Progenitor cell of endocrine pancreas (in vitro differentiated cells): ENCODE measurements at places on chromosomes 7 and 10. TPM values are rescaled to one million over a fixed set of nuclear protein-coding genes. Genes with fewer than 3 reads are reported as not detected.

TRIM50 gene
- total RNA-seq = 10.9 and 11.2 TPM in 2 replicates

NUTM2B gene
- total RNA-seq = 1.4 and 1.9 TPM in 2 replicates

GRCh38 chr10:48382982-48383381 is 76.5 kb downstream of the MAPK8 start:
- H3K4me1 ChIP-seq = peaks cover 11% of the 10 kb centered on the region
- no peak overlapping the region for H3K27ac ChIP-seq

DNA sequence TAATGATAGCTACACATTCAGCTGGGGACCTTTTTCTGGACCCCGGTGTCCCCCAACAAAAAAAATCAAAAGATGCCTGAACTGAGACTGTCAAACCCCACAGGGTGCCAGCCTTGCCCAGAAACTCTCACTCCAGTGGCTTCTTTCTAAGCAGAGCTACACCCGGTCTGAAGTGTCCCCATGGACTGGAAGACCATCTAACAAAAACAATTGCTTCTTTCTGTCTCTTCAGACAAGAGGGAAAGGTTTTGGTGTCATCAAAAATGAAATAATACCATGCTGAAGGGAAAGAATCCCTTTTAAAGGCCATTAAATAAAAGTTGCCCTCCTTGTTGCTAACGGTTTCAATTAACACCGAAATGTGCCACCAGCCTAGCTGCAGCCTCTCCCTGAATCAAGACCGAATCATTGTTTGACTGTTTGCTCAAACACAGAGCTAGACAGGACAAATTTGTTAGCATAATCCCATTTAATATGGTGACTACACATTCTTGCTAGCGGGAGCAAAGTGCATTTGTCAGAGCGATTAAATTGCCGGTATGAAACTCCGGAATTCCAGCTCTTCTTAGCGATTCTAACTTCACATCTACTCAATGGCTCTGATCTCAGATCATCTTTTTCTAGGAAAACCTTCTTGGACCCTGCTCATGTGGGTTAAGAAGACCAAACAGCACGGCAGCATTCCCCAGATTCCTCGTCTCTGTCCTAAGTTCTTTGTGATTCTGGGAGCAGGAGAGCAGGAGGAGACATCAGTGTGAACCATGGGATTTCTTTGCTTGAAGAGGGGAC is 397.5 kb upstream of the PRKCQ start:
- peaks cover 25% of the 10 kb centered on the region for H3K27me3 ChIP-seq
- H3K4me3 ChIP-seq = no peak overlapping the region
- no peak overlapping the region for H3K27ac ChIP-seq
- H3K36me3 ChIP-seq = no peaks in the 10 kb centered on the region
- DNase-seq = no peak
- H3K4me1 ChIP-seq = peaks cover 14% of the 10 kb centered on the region

- H3K27me3 ChIP-seq = peaks cover 22% of the 10 kb centered on the region
- no peak overlapping the region for H3K27ac ChIP-seq
- no peaks in the 10 kb centered on the region for H3K4me1 ChIP-seq
Measured at GRCh38 chr10:29914986-29915785, 144.2 kb downstream of the JCAD start.
